ENCODE measurements at places on chromosomes 3 and 15. TPM values are rescaled to one million over a fixed set of nuclear protein-coding genes. Genes with fewer than 3 reads are reported as not detected.

- no peaks in the 10 kb centered on the region for H3K4me1 ChIP-seq
- H3K4me3 ChIP-seq, result no peak overlapping the region
- no peak overlapping the region for H3K27ac ChIP-seq
These were observed 102.1 kb downstream of the FBXL22 start for GRCh38 chr15:63699101-63699785.

- H3K27ac ChIP-seq, result no peak overlapping the region
- H3K27me3 ChIP-seq, result no peaks in the 10 kb centered on the region
- DNase-seq, result no peak
- H3K36me3 ChIP-seq, result no peaks in the 10 kb centered on the region
These were observed 342.0 kb upstream of the NR2F2 start for GRCh38 chr15:95988574-95988887.

- H3K27me3 ChIP-seq, result no peaks in the 10 kb centered on the region
- DNase-seq, result peak; percentile 97
- H3K36me3 ChIP-seq, result no peaks in the 10 kb centered on the region
- H3K4me3 ChIP-seq, result peak overlapping the region; percentile 10
- H3K4me1 ChIP-seq, result peaks cover 83% of the 10 kb centered on the region
These were observed 33.4 kb downstream of the FSTL1 start for GRCh38 chr3:120417272-120417911.

- H3K4me1 ChIP-seq, result no peaks in the 10 kb centered on the region
- no peaks in the 10 kb centered on the region for H3K36me3 ChIP-seq
- H3K27me3 ChIP-seq, result no peaks in the 10 kb centered on the region
- no peak overlapping the region for H3K4me3 ChIP-seq
- no peak for DNase-seq
These were observed 153.8 kb upstream of the CMC1 start for GRCh38 chr3:28087591-28087990.

GRCh38 chr3:149967086-149967685, 3.5 kb downstream of the PFN2 start:
- H3K27ac ChIP-seq, result no peak overlapping the region
- H3K4me1 ChIP-seq, result peaks cover 72% of the 10 kb centered on the region
- H3K27me3 ChIP-seq, result no peaks in the 10 kb centered on the region
- DNase-seq, result no peak

DNA sequence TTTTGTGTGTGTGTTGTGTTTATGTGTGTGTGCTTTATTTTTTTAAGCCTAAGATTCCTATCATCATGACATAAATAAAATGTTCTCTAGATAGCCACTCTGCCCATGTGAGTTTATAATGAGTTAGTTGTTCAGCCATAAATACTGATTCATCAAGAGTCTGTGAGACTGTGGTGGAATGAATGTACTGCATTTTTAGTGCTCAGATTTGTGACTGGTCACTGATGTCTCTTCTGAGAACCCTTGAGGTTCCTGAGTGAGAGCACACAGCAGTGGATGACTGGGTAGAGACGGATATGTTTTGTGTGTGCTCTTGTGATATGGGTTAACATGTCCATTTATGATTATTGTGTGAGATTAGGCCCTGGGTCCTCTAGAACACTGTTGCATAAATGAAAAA, 51.2 kb downstream of the SETD5 start:
- H3K4me3 ChIP-seq, result no peak overlapping the region
- H3K4me1 ChIP-seq, result no peaks in the 10 kb centered on the region
- peaks cover 92% of the 10 kb centered on the region for H3K36me3 ChIP-seq
- H3K27me3 ChIP-seq, result no peaks in the 10 kb centered on the region

DNA sequence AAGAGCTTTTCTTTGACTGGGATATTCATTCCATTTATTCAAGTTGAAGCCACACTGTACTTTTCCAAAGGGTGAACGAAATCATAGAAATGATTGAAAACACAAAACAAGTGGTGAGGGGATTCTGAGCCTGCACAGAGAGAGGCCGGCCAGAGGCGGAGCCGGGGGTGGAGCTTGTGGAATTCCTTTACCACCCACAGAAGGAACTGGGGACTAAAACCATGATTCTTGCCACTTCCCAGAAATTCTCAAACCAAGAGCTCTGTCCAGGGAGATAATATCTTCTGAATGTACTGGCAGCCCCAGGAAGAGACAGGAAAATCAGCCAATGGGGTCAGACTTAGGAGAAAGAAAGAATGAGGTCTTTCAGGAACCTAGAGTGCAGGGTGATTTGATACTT, 20.8 kb downstream of the FBN1 start:
- no peaks in the 10 kb centered on the region for H3K27me3 ChIP-seq
- H3K4me3 ChIP-seq, result no peak overlapping the region
- no peak for DNase-seq
- no peak overlapping the region for H3K27ac ChIP-seq
- H3K4me1 ChIP-seq, result peaks cover 56% of the 10 kb centered on the region
- H3K36me3 ChIP-seq, result no peaks in the 10 kb centered on the region

DNA sequence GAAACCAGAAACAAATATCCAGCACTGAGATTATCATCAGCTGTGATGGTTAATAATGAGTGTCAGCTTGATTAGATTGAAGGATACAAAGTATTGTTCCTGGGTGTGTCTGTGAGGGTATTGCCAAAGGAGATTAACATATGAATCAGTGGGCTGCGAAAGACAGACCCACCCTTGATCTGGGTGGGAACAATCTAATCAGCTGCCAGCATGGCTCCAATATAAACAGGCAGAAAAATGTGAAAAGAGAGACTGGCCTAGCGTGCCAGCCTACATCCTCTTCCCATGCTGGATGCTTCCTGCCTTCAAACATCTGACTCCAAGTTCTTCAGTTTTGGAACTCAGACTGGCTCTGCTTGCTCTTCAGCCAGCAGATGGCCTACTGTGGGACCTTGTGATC, 869.5 kb downstream of the SI start:
- H3K27ac ChIP-seq, result no peak overlapping the region
- no peak overlapping the region for H3K4me3 ChIP-seq
- no peak for DNase-seq
- no peaks in the 10 kb centered on the region for H3K4me1 ChIP-seq

GRCh38 chr3:123148772-123149171, 53.0 kb upstream of the SEC22A start:
- H3K4me3 ChIP-seq, result no peak overlapping the region
- H3K36me3 ChIP-seq, result no peaks in the 10 kb centered on the region
- H3K27me3 ChIP-seq, result no peaks in the 10 kb centered on the region
- no peak overlapping the region for H3K27ac ChIP-seq
- no peak for DNase-seq
- no peaks in the 10 kb centered on the region for H3K4me1 ChIP-seq

DNA sequence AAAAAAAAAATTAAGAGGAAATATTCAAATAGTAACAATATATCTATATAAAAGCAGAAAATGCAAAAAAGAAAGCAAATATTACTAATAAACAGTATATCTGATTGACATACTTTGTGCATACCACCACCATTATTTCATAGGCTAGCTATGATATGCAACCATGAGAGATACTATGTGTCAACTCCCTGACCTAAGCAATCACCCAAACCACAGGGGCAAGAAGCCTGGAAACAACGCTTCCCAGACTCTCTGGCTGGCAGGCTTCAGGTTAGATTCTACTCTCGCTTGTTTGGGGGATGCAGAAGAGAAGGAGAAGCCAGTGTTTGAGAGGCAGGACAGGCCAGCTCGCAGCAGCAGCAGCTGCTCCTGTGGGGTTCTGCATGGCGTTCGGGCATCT, 169.3 kb upstream of the TPM1 start:
- no peaks in the 10 kb centered on the region for H3K4me1 ChIP-seq
- no peaks in the 10 kb centered on the region for H3K27me3 ChIP-seq
- H3K4me3 ChIP-seq, result no peak overlapping the region
- no peak overlapping the region for H3K27ac ChIP-seq
- no peaks in the 10 kb centered on the region for H3K36me3 ChIP-seq

DNA sequence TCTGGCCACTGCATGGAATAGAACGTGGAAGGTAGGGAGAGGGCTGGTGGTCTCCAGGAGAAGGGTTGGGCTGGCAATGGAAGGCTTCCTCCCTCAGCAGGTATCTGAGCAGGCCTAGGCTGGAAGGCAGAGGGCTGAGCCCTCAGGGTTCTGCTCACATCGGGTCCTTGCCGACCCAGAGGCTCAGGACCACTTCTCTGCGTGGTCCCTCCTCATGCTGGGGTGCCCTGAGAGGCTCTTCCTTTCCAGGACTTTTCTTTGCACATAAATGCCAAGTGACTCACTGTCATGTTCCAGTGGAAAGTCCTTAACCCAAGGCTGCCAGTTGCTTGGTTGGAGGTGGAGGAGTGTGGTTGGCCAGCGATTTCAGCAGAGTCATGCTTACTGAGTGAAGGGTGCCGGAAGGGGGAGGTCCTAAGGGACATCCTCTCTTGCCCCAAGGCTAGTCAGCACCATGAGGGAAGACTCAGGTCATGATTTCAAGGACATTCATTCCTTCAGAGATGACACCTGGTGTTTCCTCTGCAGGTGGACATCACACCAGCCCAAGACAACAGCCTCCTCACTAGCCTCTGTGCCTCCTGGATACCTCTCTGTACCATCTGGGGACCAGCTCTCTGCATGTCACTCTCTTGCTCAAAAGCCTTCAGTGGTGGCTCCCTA, 8.2 kb downstream of the SLC6A6 start:
- H3K4me1 ChIP-seq, result peaks cover 20% of the 10 kb centered on the region
- peaks cover 5% of the 10 kb centered on the region for H3K36me3 ChIP-seq
- no peak overlapping the region for H3K4me3 ChIP-seq
- DNase-seq, result no peak
- H3K27me3 ChIP-seq, result no peaks in the 10 kb centered on the region
- no peak overlapping the region for H3K27ac ChIP-seq

GRCh38 chr3:39491733-39492350, 24.4 kb downstream of the MOBP start:
- no peak for DNase-seq
- no peak overlapping the region for H3K4me3 ChIP-seq
- H3K36me3 ChIP-seq, result no peaks in the 10 kb centered on the region
- H3K27ac ChIP-seq, result no peak overlapping the region
- no peaks in the 10 kb centered on the region for H3K27me3 ChIP-seq

GRCh38 chr15:62756995-62757360, 285.6 kb upstream of the TPM1 start:
- no peak for DNase-seq
- no peaks in the 10 kb centered on the region for H3K27me3 ChIP-seq
- peak overlapping the region; percentile 75 for H3K27ac ChIP-seq
- H3K36me3 ChIP-seq, result peaks cover 57% of the 10 kb centered on the region

DNA sequence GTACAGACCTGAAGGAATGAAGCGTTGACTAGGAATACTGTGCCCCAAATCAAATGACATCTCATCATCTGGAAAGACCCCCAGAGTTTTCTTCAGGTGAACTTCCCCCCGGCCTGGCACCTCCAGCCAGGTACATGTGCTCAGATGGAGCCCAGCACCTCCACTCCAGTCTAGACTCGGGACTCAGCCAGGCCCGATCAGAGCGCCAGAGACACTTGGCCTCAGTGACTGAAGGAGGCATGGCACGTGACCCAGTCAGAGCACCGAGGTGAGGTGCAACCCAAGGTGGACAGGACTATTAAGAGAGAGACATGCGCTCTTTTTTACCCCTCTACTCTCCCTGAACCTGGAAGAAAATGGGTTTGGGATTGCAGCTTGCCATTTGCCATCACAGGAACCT, 48.5 kb downstream of the CD47 start:
- H3K36me3 ChIP-seq, result no peaks in the 10 kb centered on the region
- H3K27ac ChIP-seq, result no peak overlapping the region
- no peak overlapping the region for H3K4me3 ChIP-seq
- DNase-seq, result no peak
- peaks cover 1% of the 10 kb centered on the region for H3K4me1 ChIP-seq
- no peaks in the 10 kb centered on the region for H3K27me3 ChIP-seq

DNA sequence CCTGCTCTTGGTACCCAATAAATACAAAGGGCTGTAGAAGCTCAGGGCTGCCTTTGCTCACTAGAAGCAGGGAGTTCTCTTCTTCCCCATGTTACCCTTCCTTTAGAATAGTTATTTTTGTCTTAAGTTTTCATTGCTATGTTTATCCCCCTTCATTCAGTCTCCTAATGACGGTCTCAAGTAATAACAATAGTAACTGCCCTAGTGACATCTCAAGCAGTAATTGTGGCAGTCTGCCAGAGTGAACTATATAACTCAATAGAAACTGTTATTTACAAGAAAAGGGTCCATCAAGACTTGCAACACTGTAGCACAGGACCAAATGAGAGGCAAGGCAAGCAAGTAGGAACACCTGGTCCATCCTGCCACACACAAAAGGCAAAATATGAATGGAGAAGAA, 32.5 kb upstream of the SIN3A start:
- no peak overlapping the region for H3K27ac ChIP-seq
- H3K36me3 ChIP-seq, result no peaks in the 10 kb centered on the region
- no peak for DNase-seq
- H3K27me3 ChIP-seq, result no peaks in the 10 kb centered on the region

DNA sequence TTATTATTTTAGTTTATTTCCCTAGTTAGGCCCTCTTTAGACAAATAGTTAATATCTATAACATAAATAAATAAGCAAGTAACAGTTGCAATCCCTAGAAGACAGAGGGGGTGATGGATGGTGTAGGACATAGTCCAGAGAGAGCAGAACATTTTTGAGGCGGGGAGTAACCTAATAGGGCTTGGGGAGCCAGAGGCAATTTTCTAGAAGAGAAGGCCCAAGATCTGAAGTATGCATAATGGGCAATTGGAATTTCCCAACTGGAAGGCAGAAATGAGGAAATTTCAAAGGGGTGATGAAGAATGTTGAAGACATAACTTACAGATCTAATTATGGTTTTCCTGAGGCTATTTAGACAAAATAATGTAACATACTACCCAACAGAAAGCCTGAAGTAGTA, 525.7 kb downstream of the TUSC7 start:
- no peak overlapping the region for H3K4me3 ChIP-seq
- no peaks in the 10 kb centered on the region for H3K27me3 ChIP-seq

DNA sequence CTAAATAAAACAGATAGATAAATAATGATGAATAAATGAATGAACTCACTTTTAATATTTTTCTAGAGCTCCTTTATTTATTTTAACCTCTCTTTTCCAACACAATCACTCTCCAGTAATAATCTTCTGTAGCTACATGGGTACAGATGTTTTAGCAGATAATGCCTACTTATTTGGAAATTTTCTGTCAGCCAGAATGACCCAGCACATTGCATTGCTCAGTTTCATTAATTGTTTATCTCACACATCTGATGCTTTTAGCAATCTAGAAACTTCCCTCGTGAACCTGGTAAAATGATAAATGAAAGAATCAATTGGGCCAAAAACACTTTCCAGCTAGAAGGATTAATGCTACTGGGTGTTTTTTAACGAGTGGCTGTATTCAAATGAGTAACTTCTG, 14.9 kb upstream of the MYH15 start:
- no peak overlapping the region for H3K4me3 ChIP-seq
- no peaks in the 10 kb centered on the region for H3K4me1 ChIP-seq
- no peak for DNase-seq
- no peaks in the 10 kb centered on the region for H3K27me3 ChIP-seq
- H3K27ac ChIP-seq, result no peak overlapping the region
- H3K36me3 ChIP-seq, result no peaks in the 10 kb centered on the region

- no peaks in the 10 kb centered on the region for H3K27me3 ChIP-seq
- H3K4me1 ChIP-seq, result no peaks in the 10 kb centered on the region
- DNase-seq, result no peak
- H3K4me3 ChIP-seq, result no peak overlapping the region
These were observed 198.0 kb downstream of the ALCAM start for GRCh38 chr3:105564546-105565288.

Gene FOXB1
- total RNA-seq, result not detected

Gene ARHGAP11A
- 0.59 TPM for total RNA-seq

Gene GPX1
- 359 TPM for total RNA-seq

Gene TTLL13
- total RNA-seq, result not detected

Gene HDC
- total RNA-seq, result 1.5 TPM

Data from tibial nerve (tissue), 4 donors.